Kidney epithelial cell (primary cell): ENCODE measurements at places on chromosomes 12 and 14.

- DNase-seq, result no peak
Measured at GRCh38 chr14:24888532-24888931, 161.4 kb downstream of the STXBP6 start.

GRCh38 chr12:67355428-67356379, 86.5 kb downstream of the CAND1 start:
- no peak for DNase-seq

- DNase-seq, result peak; percentile 51
Measured at GRCh38 chr12:98399532-98399931, 115.9 kb upstream of the TMPO start.

DNA sequence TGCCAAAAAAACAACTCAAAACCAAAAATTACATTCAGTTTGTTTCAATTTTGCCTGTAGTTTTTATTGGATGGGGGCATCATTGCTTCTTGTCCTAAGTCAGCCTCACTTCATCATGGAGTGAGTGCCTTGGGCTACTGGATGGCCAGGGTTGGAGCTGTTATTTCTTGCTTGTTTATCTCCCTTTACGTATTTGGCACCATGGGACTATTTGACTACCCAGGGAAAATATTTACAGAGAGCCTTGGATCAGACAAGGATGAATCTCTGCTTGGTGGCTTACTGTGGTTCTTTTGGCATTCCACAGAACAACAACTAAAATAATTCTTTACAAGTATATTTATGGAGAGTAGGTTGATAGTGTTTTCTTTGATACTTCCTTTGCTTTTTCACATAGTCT, 160.8 kb upstream of the SEL1L start:
- DNase-seq, result no peak

DNA sequence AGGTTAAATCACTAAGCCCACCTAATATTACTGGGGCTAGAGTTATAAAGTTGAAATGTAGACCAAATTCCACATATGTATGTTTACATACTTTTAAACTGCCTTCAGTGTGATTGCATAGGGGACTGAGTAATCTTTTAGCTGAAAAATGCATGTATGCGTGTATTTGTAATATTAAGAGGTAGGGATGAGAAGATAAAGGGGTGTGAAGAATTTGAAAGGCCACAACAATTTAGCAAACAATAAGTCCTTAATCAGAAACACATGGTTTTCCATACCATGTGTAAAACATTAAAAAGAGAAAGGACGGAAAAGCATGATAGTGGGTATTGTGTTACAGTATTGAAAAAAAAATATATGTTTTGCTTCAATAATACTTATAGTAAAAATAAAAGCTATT, 919.9 kb upstream of the FLRT2 start:
- DNase-seq, result no peak
